DMS153 (cell line): ENCODE measurements at places on chromosomes 2 and 18.

DNA sequence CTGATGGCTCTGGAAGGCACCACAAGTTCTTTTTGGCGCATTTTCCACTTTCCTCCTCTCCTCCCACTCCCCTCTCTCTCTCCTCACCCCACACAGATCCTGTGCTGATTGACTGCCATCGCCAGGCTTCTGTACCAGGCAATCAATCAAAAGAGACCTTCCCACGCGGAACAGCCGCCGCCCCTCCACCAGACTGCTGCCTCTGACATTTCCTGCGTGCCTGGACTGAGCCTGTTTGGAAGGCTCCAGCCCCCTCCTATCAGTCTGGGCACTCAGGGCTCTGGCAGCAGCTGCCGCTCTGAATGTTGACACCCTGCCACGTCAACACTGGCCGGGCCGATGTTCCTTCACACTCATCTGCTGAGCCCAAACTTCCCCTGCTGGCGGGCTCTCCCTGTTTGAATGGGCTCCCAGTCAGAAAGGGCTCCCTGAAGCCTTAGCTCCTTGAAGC lies 467.7 kb downstream of the EPHA4 start:
- DNase-seq: peak; percentile 47

DNA sequence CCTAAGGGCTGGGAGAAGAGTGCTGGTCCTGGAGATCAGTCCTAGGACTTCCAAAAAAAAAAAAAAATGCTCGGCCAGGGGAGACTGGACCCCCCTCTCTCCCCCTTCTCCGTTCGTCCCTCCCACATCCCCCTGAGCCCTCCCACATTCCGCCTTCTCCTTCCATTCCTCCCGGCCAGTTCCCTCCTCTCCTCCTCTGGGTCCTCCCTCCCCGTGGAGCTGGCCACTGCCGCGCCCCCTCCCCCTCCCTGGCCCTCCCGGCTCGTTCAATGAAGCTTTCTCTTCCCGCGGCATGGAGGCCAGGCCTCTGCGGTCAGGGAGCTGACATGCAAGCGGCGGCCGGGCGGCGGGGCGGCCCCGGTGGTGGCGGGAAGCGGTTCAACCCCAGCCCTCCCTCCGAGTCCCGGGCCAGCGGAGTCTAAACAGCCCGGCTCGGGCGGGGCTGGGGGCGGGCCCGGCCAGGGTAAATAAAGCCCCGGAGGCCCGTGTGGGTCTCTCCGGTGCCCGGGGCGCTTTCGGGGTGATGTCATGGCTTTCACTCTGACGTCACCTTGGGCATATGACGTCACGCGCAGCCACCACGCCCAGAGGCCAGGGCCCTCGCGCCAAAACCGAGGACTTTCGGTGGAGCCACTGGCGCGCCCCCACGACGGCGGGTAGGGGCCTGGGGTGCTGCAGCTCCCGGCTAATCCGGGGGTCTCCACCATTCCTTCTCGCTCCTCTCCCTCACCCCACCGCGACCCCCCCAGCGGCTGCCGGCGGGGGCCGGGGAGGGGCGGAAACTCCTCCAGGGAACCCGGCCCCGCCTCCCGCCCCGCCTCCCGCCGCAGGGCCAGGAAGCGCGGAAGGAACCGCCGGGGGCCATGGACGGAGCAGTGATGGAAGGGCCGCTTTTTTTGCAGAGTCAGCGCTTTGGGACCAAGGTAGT lies at the start of the genes DOK1 and LOXL3:
DOK1 (plus strand) TSS at position 829 of the 928 bp plus-strand sequence; CDS start at position 864, 35 bp downstream.
LOXL3 (minus strand) TSS at position 51 of the 928 bp plus-strand sequence. CDS start 1,308 bp downstream, outside the sequence.
- peak; percentile 53 for DNase-seq

GRCh38 chr2:26982102-26982742 lies 11.8 kb downstream of the MAPRE3 start:
- peak; percentile 89 for DNase-seq

GRCh38 chr2:118122594-118123281 lies 34.5 kb downstream of the INSIG2 start:
- DNase-seq: no peak

GRCh38 chr2:86314125-86314524 lies 23.3 kb downstream of the REEP1 start:
- no peak for DNase-seq

- no peak for DNase-seq
Observed at GRCh38 chr18:11029021-11029420, 120.3 kb downstream of the PIEZO2 start.
